ENCODE measurements at places on chromosomes 1 and 21.
A peak's percentile ranks its signal among the peaks of the same experiment; 100 is the strongest.

GRCh38 chr1:182962554-182963115 lies 9.7 kb upstream of the SHCBP1L start:
- peak; percentile 88 for DNase-seq

DNA sequence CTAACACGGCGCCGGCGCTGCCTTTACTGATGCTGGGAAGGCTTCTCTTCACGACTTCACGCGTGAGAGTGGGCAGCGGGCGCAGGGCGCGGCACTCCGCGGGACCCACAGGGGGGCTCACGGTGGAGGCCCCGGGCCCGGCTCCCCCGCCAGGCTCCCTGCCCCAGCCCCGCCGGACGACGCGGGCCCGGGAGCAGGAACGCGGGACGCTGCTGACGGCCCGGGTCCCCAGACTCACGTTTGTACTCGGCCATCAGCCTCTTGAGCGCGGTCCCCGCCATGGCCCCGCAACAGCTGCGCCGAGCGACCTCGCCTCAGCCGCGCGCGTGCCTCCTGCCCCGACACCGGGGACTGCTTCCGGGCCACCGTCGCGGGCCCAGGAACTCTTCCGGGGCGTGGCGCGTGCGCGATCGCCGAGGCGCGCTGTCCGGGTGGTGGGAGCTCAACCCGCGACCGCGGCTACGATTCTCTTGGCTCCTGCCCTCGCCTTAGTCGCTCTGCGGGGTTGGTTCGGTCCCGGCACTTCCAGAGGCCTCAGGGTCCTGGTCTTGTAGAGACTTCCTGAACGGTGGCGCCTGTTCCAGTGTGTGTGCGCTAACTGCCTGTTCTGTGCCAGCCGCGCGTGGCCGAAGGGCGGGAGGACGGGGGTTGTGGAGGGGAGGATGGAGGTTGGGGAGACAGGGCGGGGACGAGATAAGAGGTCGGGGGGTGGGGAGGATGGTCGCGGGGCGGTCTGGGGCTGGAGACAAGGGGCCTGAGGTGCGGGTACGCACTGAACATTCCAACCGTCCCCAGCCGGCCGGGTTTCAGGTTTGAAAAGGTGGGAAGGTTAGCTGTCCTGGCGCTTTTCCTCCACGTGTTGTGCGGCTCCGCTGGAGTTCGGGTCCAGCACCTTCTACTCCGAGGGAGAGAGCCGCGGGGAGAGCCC lies at the start of gene UBE2G2:
UBE2G2 (minus strand) TSS at position 353 of the 928 bp plus-strand sequence; CDS start at position 281, 72 bp downstream.
- peak; percentile 73 for DNase-seq

DNA sequence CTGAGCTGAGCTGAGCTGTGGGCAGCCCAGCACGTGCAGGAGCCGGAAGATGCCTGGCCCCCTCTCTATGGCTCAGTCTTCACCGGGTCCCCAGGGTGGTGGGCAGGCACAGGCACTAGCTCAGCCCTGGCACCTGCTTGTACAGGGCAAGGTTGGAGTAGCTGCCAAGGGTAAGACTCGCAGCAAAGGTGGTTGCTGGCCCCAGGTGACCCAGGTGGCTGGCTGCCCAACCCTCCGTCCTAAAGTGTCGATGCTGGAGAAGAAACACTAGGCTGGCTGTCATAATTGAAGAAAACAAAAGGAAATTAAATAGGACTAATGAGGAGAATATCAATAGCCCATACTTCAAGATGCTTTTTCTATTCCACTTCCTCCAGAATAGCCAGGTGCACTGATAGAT lies 77.1 kb upstream of the ACTL8 start:
- DNase-seq = no peak

DNA sequence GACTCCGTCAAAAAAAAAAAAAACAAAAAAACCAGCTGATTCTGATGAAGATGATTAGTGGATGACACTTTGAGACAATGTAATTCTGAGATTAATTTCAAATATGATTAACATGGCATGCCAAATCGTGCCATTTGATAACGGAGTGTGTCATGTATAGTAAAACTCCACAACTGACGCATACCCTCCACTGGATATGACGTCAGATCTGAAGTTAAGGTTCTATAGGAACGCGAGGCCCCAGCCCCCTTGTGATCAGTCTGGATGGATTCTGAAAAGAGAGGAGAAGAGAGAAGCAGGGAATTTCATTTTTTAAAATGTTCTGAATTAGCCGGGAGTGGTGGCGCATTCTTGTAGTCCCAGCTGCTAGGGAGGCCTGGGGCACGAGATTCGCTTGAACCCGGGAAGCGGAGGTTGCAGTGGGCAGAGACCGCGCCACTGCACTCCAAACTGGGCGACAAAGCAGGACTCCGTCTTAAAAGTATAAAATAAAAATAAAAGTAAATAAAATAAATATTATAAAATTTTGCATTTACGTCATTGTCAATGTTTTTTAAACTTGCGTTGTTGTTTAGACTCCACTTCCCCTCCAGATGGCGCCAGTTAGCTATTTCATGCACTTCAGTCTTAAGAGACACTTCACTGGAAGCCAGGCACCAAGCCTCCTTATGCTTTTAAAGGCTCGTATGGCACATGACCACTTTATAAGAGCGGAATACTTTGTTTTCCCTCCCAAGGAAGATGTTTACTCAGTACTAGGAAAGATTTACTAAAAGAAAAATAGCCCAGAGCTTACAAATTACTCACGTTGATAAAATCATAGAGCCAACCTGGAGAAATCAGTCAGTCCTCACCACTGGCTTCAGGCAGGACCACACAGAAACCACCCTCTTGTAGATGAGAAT lies 65.5 kb downstream of the UBE2U start:
- peak; percentile 84 for DNase-seq

DNA sequence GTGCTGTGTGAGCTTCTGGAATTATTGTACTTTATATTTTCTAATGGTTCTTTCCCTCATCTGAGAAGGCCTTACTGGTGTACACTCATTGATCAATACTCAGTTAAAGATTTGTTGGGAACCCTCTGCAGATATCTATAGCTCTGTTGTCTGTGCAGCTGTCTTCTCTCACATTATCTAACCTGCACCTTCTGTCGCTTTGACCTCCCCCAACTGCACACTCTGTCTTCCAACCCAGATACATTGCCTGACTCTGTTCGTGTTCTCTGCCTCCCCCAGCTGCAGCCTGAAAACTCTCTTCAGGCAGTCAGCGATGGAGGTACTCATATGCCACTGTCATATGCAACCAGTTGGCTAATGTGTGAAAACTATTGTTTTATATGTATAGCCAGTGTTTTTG lies 334.3 kb downstream of the NCAM2 start:
- no peak for DNase-seq

- DNase-seq = peak; percentile 31
Measured at GRCh38 chr21:32626621-32627196, 14.5 kb upstream of the CFAP298 start.

GRCh38 chr21:44438531-44439210 lies 16.6 kb upstream of the LRRC3 start:
- DNase-seq = no peak

DNA sequence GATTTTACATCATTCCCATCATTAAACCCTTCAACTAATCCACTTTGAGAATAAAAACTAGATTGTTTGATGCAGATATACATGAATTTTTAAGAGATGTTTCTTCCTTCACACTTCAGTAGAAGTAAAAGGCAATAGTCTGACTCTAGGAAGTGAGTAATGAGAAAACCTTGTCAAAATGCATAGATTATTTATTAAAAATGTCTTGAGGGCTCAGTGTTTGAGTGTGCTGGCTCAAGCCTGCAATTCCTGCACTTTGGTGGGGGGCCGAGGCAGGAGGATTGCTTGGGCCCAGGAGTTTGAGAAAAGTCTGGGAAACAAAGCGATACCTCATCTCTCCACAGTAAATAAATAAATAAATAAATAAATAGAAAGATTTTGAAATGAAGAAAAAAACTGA lies 177.1 kb downstream of the NEGR1 start:
- peak; percentile 4 for DNase-seq

GRCh38 chr1:226761322-226761721 lies 22.2 kb upstream of the ITPKB start:
- no peak for DNase-seq

- no peak for DNase-seq
Measured at GRCh38 chr1:233673947-233674431, 60.1 kb downstream of the KCNK1 start.

- DNase-seq = peak; percentile 91
Measured at GRCh38 chr21:45973475-45974072, 8.0 kb upstream of the COL6A1 start.

- no peak for DNase-seq
Measured at GRCh38 chr1:6785318-6785727, at the start of gene CAMTA1. CAMTA1 (plus strand) TSS chr1:6785454; CDS start chr1:6785531, 77 bp downstream.

GRCh38 chr1:8166406-8166805 lies 140.3 kb upstream of the ERRFI1 start:
- no peak for DNase-seq

- DNase-seq = no peak
Measured at GRCh38 chr1:31020007-31020790, 45.3 kb downstream of the PUM1 start.

- DNase-seq = no peak
Measured at GRCh38 chr1:47325528-47325927, 8.1 kb upstream of the CMPK1 start.

DNA sequence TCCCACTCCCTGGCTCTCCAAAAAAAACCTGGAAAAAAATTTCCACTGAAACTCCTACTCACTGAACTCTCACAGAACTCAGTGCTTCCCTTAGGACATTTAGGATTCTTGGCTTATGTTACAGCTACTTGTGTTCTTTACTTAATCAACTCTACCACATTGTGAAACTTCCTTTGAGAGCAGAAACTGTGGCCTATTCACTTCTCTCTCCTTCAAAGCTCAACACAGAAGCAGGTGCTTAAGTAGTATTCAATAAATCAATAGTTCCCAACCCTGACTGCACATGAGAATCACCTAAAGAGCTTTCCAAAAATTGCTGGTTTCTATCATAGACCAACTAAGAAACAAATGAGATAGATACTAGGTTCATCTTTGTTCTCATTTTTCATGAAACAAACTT lies 67.9 kb upstream of the DMRTA2 start:
- DNase-seq = no peak

- DNase-seq = no peak
Measured at GRCh38 chr1:66931590-66931989, 6.8 kb downstream of the MIER1 start.

- peak; percentile 86 for DNase-seq
Measured at GRCh38 chr1:15305468-15305770, 58.4 kb downstream of the FHAD1 start.

- DNase-seq = no peak
Measured at GRCh38 chr1:171898941-171899340, 57.6 kb downstream of the DNM3 start.

DNA sequence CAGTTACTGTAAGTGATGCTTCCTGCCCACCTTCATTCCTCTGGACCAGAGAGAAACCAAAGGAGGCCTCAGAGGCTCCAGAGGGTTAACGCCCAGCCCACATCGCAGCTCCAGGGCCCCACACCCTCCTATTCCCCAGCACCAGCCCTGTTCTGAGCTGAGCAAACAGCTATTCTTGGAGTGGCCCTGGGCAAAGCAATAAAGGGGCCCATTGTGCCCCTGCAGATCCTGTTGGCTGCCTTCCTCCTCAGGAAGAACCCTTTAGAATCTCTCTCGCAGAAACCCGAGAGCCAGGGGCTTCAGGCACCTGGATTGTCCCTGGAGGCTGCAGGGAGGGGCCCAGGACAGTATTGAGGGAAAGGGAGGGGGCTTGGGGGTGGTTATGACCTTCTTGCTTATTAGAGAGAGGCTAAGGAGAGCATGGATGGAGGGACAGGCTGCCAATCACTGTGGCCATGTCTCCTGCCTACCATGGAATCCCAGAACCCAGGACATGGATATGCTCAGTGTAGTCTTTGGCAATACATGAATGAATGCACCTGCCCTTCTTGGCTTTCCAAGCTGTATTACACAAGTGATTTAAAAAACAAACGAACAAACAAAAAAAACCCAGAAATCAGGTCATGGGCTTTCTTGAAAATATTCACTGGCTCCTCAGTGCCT lies 9.2 kb downstream of the PADI2 start:
- no peak for DNase-seq

- peak; percentile 44 for DNase-seq
Measured at GRCh38 chr1:39142401-39143060, 62.0 kb upstream of the MACF1 start.

GRCh38 chr1:66433611-66434010 lies 100.3 kb upstream of the SGIP1 start:
- DNase-seq = peak; percentile 56

DNA sequence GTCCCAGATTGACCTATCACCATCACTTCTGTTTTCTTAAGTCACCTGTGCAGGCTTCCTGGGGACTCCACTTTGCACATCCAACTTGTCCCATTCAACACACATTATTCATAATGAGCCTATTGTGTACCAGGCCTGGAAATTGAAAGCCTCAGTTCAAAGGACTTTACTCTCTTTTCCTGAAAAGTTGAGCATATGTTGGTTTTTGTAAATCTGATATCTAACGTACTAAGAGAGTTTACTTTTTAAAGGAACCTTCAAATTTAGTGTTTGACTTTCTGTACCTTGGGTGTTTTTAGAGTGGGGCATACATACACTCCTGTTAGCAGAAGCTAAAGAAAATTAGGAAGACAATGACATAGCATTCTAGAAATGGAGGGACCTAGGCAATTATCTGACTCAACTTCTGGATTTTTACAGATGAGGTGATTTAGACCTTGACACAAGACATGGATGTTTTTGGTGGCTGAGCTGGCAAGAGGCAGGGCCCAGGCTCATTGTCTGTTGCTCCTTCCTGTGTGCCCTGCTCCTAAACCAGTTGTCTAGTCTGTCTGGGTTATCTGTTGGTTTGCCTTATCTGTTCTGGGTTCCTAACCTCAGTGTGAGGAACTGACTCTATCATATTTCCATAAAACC lies 336.5 kb downstream of the RPS6KC1 start:
- DNase-seq = no peak

GRCh38 chr1:39787468-39787867 lies 1.2 kb downstream of the BMP8B start:
- DNase-seq = no peak

GRCh38 chr1:242017580-242018233 lies 18.8 kb upstream of the MAP1LC3C start:
- peak; percentile 50 for DNase-seq

- DNase-seq = no peak
Measured at GRCh38 chr1:39352881-39353280, 138.6 kb upstream of the BMP8A start.

- DNase-seq = peak; percentile 83
Measured at GRCh38 chr1:172897738-172898137, 153.0 kb downstream of the TNFSF18 start.

- no peak for DNase-seq
Measured at GRCh38 chr1:6584126-6585080, 4.6 kb downstream of the ZBTB48 start.

DNA sequence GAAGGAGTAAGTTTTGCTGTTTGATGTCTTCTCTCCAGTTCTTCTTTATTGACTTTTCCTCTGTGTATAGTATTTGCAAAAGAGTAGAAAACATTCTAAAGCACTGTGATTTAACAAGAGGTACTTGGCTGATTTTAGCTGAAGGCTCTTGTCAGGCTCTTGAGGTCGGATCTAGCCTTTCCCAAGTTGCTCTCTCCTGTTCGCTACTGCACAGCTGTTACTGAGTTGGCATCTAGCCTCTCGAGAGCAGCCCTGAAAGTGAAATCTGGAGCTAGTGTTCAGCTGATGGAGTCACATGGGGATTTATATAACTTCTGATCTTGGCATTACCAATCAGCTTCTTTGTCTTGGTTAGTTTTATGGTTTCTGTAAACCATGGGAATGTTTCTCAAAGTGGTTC lies 193.1 kb downstream of the RYR2 start:
- no peak for DNase-seq

GRCh38 chr1:114002492-114003239 lies 23.4 kb downstream of the OLFML3 start:
- DNase-seq = peak; percentile 81

- DNase-seq = no peak
Measured at GRCh38 chr1:216785737-216786136, 62.5 kb upstream of the ESRRG start.

Data from fibroblast of upper back skin (primary cell).